ENCODE measurements at places on chromosomes 13 and 19.

DNA sequence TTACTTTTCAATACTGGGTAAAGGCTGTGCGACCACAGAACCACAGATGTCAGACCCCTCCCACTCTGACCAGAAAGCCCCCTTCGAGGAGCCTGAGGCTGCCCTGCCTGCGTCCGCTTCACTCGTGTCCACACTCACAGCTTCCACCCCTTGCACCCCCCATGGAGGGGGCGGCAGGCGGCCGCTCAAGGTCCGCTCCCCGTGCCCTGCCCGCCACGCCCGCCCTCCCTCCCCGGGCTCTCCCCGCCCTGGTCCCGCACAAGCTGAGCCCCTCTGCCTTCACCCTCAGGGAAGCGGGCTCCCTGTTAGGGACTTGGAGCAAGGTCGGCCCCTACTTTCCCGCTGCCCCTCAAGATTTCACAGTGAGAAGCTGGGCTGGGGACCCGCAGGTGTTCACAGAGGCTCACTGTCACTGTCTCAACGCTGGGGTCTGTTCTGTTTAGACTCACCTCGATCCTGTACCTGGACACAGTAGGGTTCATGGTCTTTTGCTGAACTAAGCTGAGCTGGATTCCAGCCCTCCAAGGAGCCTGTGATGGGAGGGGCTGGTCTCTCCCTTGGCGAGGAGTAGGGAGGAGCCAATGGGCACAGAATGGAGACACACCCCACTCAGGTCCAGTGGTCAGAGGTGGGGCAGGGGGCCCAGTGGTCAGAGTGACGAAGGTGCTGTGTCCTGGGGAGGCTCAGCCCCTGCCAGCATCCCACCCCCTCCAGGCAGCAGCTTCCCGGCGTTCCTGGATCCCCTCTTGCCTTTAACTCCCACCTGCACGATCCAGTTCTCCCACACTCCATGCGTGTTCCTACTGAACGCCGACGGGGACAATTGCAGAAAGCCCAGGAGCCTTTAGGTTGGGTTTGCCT is 69.5 kb downstream of the SPACA7 start:
- no peak for ATAC-seq

DNA sequence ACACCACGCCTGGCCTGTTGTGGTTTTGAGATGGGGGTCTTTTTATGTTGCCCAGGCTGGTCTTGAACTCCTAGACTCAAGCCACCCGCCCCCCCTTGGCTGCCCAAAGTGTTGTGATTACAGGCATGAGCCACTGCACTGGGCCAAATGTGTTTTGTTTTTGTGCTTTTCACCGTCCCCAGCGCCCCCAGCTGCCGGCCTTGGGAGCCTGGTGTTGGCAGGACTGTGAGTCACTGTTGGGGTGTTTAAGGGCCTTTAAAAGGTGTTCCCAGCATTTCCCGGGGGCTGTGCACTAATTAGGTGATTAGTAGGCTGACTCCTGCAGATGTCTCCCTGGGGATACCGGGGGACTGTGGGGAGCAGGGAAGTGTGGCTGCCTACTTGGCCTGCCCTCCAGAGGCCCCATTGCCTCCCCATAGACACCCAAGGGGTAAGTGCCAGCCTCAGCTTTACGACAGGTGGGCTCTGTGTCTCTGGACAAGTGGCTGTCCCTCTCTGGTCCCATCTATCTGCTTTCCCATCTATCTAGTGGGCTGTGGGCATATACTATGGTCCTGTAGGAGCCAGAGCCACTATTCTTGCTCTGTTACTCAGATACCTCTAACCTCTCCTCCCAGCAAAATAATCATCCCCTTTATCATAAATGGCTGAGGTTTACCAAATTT is 11.8 kb upstream of the TLE5 start:
- ATAC-seq, result no peak

DNA sequence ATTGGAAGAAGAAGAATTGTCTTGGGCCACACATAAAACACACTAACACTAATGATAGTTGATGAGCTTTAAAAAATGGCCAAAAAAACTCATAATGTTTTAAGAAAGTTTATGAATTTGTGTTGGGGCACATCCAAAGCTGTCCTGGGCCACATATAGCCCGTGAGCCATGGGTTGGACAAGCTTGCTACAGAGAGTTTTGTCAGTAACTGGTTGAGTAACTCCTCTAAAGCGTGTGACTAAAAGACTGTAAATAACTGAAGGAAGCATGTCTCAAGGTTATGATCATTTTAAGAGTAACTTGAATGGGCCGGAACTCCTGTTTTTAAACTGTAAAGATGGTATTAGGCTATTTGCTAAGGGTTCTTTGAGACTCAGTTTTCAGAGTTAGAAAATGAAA is 118.0 kb downstream of the KL start:
- ATAC-seq, result no peak

- no peak for ATAC-seq
Measured at GRCh38 chr13:41673640-41674039, 216.3 kb downstream of the RGCC start.

DNA sequence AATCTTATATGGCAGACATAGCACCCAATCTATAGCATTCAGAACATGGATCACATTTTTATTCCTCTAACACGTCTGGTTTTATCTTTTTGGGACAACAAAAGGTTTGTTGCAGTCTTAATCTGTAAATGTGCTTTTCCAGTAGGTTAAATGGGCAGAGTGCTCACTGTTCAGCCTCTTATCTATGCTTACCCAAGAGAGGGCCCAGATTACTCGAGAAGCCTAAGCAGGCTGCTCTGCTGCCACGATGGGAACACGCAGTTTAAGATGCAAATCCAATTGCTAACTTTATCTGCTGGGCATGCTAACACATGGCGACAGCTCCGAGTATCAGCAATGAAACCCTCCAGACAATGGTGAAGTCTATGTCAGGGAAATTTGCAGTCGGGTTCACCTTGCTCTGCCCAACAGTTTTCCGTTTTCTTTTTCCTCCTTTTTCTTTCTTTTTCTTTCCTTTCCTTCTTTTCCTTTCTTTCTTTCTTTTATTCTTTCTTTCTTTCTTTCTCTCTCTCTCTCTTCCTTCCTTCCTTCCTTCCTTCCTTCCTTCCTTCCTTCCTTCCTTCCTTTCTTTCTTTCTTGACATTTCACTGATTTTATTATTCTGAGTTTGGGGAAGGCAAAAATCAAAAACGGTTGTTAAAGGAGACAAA is 115.3 kb downstream of the RBM26 start:
- no peak for ATAC-seq

GRCh38 chr19:18233224-18233825 is 7.1 kb upstream of the PDE4C start:
- ATAC-seq, result peak; percentile 86

GRCh38 chr19:39924389-39924788 is 10.0 kb downstream of the FCGBP start:
- ATAC-seq, result no peak

- ATAC-seq, result peak; percentile 91
Measured at GRCh38 chr19:41785653-41786052, 10.7 kb upstream of the CEACAM3 start.

- peak; percentile 21 for ATAC-seq
Measured at GRCh38 chr13:49097374-49097773, 121.7 kb downstream of the FNDC3A start.

- peak; percentile 83 for ATAC-seq
Measured at GRCh38 chr19:46546194-46546896, 50.7 kb upstream of the PNMA8B start.

DNA sequence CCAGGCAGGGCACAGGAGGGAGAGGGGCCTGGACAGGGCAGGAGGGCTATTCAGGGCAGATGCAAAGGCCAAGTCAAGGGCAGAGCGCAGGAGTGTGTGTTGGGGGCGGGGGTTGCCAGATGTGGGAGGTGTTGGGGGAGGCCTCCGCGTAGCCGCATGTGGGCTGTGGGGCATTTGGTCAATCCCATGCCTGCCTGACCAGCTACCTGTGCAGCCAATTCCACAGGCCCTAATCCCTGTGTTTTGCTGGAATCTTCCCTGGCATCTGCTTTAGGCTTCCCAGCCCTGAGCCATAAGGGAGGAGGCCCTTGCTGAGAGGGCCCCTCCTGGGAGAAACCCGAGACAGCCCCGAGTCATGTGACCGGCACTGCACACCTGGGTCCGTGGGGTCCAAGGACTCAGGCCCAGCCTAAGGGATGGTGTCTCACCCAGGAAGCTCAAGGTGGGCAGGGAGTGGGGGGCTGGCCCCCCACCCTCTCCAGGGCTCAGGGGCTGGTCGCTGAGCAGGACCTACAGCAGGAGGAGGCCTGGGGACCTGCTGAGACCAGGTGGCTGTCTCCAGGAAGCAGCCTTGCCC is 20.3 kb downstream of the RFX1 start:
- ATAC-seq, result peak; percentile 27

GRCh38 chr13:21964686-21965085 is 293.8 kb downstream of the FGF9 start:
- no peak for ATAC-seq

- ATAC-seq, result peak; percentile 91
Measured at GRCh38 chr13:85864963-85865530, 65.8 kb upstream of the SLITRK6 start.

DNA sequence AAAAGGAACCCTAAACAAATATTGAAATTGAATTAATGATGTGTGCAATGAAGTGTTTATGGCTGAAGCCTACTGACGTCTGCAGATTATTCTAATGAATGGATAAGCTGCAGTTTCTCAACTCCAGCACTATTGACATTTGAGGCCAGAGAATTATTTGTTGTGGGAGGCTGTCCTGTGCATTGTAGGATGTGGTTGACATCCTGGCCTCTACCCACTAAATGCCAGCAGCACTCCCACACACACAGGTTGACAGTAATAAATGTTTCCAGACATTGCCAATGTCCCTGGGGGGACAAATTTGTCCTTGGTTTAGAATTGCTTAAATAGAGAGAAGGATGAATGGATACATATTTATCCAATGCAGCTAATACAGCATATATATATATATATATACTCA is 19.2 kb upstream of the MYH14 start:
- ATAC-seq, result no peak

- peak; percentile 46 for ATAC-seq
Measured at GRCh38 chr13:48235341-48236135, 2.5 kb downstream of the ITM2B start.

GRCh38 chr19:51000426-51000825 is 978 bp downstream of the KLK8 start:
- no peak for ATAC-seq

DNA sequence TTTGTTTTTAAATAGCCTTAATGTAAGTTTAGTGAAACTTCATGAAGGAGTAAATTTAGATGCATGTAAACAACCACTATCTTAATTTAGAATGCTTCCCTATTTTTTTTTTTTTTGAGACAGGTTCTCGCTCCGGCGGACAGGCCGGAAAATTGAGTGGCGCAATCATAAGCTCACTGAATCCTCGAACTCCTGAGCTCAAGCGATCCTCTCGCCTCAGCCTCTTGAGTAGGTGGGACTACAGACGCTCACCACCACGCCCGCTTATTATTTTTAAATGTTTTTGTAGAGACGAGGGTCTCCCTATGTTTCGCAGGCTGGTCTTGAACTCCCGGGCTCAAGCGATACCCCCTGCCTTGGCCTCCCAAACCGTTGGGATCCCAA is 1.6 kb downstream of the TEX30 start:
- no peak for ATAC-seq

GRCh38 chr19:11736696-11737095 is 2.0 kb downstream of the ZNF823 start:
- no peak for ATAC-seq

DNA sequence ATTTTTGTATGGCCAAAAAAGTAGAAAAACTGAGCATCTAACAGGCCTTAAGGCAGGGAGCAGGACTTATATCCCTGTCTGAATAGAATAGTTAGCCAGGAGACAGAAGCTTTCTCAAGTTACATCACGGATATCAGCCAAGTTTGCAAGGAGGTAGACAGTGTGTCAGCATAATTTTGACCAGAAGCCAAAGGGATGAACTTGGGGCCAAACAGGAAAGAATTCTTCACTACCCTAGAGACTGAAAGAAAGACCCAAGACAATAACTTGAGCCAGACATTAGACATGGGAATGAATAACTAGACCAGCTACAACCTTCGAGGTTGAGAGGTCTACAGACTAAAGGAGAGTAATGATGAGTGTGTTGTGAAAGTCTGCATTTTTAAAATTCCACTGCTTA is 48.1 kb upstream of the PCDH9 start:
- peak; percentile 97 for ATAC-seq

- ATAC-seq, result no peak
Measured at GRCh38 chr19:3719868-3720267, 11.7 kb downstream of the TJP3 start.

DNA sequence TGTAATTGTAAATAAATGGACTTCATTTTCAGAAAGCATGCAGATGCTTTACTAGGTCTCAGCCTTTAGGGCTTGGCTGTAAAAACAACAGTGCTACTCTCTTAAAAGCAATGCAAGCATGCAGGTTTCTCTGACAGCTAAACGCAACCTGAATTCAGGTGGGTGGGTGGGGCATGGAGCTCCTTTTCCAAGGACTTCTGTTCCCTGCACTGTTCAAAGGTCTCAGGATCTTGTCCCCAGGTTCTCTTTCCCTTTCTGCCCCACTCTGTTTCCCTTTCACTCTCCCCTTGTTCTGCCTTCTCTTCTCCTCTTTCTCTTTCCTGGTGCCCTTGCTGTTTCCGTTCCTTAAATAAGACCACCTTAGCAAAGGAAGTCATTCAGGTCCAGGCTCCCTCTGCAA is 1527.5 kb upstream of the SLC10A2 start:
- peak; percentile 49 for ATAC-seq

- no peak for ATAC-seq
Measured at GRCh38 chr19:13023656-13024055, 28.4 kb downstream of the NFIX start.

GRCh38 chr13:99395436-99395835 is 88.2 kb upstream of the GPR183 start:
- ATAC-seq, result no peak

GRCh38 chr19:39843919-39844793 is 2.0 kb downstream of the FBL start:
- 0 out of 3 replicates have a peak, but pooled peaks have one; percentile 15 for ATAC-seq

GRCh38 chr19:16343156-16343555 is 18.5 kb downstream of the KLF2 start:
- ATAC-seq, result no peak

DNA sequence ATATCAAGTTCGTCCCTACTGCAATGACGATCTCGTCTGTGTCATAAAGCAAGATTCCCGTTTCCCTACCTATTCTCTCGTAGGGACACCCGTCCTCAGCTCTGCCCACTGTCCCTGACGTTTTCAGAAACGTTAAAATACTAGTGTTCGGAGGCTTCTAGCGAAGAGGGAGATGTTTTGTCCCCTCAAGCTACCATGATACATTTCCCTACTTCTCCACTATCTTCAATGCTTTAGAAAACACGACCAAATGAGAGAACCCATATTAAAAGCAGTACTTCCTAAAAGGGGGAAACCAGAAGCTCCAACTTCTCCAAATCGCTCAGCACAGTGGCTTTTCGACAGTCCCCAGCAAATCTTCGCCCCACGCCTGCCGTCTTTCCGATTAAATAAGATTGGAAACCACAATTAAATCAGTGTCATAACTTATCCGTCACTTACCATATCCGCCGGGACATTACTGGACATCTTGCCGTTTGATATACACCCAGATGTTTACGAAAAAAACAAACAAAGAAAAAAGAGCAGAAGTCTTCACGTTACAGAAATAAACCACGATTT is 1.3 kb downstream of the UBL3 start:
- ATAC-seq, result peak; percentile 5

DNA sequence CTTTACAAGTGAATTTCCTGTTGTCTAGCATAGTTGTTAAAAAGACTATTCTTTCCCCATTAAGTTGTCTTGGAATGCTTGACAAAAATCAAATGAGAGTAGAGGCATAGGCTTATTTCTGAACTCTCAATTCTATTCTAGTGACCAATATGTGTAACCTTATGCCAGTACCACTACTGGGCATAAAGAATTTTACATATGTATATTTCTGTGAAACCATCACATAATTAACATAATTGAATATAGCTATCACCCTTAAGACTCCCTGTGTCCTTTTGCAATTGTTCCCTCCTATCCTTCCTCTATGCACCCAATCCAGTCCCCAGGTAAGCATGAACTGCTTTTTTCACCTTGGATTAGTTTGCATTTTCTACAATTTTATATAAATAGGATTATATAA is 165.0 kb downstream of the DNAJC3 start:
- no peak for ATAC-seq

Measured in SK-N-SH treated with all-trans-retinoic acid at 6 μM for 48 hours (cell line).